ENCODE measurements at places on chromosomes 12 and 14. TPM values are rescaled to one million over a fixed set of nuclear protein-coding genes. Genes with fewer than 3 reads are reported as not detected.

DNA sequence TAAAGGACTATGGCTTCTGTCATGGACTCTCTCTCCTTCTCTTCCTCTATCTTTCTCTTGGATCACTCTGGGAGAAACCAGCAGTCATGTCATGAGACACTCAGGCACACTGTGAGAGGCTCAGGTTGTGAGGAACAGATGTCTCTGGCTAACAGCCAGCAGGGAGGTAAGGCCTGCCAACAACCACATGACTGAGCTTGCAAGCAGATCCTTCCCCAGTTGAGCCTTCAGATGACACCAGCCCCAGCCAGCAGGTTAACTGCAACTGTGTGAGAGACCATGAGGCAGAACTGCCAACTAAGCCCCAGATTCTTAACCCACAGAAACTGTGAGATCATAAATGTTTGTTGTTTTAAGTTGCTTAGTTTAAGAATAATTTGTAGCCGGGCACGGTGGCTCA is 90.6 kb downstream of the VCPKMT start:
- no peak for DNase-seq

GRCh38 chr12:76618031-76618430 is 58.5 kb upstream of the OSBPL8 start:
- DNase-seq: no peak

DNA sequence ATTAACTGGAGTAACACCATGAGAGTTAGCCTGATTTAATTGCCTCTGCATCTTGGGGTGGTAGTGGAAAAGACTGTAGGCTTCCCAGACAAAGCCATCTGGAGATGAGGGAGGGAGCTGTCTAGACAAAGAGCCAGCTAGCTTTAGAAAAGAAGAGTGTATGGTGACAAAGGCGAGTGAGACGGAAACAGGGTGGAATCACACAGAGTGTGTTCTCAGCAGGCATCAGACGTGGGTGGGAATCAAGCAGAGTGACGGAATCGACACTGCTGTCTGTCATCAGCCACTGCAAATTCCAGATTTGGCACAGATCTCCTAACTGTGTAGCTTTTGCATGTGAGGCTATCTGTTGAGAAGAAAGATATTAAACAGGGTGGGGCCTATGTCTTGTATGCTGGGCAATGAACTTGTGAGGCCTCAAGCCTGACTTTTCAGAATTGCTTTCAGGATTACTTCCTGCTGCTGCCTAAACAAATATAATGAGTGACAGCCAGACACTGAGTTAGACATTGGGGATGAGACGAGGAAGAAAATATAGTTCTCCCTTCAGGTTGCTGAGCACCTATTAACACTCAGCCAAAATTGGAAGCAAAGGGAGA is 236.5 kb upstream of the GRIP1 start:
- no peak for DNase-seq

GRCh38 chr14:106505366-106505765 is 979.0 kb downstream of the TMEM121 start:
- DNase-seq: no peak

CHGA gene
- total RNA-seq: not detected

DNA sequence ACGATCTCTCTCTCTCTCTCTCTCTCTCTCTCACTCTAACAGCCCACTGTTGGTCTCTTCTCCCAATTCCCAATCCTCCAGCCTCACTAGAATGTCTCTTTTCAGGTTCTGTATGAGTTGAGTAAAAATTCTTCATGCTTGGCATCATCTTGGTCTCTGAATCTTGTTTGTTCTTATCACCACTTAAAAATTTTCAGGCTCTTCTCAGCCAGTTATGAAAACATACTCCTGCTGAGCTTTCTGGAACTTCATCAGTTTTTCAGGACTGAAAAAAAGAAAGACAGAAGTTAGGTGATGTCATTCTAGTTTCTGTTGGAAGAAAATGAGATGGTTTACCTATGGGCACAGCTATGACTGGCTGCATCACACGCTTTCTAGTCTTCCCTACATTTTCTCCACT is 11.5 kb upstream of the IL22 start:
- no peak for DNase-seq
